ENCODE measurements at places on chromosomes 16 and 17.
A peak's percentile ranks its signal among the peaks of the same experiment; 100 is the strongest.

- no peak for DNase-seq
These were observed 28.1 kb downstream of the WSCD1 start for GRCh38 chr17:6098050-6098822.

DNA sequence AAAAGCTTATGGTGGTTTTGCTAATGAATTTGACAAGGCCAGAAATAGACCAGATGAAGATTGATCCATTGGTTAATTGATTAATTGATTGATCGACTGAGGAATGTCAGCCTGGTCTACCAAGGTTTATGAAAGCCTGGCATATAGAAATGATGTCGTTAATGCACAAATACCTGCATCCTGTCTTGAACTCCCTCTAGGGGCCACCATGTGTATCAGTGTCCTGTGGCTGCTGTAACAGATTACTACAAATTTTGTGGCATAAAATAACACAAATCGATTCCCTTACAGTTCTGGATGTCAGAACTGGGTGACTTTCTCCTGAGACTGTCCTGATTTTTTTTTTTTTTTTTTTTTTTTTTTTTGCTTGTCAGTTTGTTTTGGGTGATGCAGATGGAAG is 553.2 kb downstream of the MAF start:
- peak; percentile 4 for DNase-seq

- no peak for DNase-seq
These were observed 6.0 kb upstream of the ARL2BP start for GRCh38 chr16:57239107-57239506.

DNA sequence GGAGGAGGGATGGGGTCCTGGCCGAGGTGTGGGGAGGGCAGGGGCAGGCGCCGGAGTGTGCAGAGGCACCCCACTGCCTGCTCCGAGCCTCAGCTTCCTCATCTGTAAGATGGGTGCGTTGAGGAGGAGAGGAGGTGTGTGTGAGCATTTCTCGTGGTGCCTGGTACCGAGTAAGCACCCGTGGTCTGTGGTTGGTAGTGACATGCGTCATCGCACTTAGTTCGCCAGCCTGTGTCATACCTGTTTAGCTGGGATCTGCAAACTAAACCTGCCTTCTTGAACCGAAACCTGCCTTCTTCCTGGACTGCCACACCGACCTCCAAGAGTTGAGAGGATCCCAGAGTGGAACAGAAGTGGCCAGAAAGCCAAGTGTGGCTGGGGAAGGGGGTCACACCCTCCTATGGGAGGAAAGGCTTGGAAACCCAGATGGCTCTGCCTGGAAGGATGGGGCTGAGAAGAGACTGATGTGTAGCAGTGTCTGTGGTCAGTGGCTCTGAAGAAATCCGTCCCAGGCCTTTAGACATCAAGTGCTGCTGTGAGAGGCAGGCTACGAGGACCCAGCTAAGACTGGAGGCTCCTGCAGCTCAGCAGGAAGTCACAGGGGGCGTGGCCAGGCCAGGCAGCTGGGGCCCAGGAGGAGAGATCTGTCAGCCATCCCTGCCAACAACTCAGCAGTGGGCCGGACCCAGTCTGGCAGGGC is 162.6 kb upstream of the PLCG2 start:
- no peak for DNase-seq

- no peak for DNase-seq
These were observed 21.6 kb downstream of the FOXF1 start for GRCh38 chr16:86531641-86532525.

GRCh38 chr16:57084996-57085395 is 7.4 kb upstream of the CPNE2 start:
- no peak for DNase-seq

DNA sequence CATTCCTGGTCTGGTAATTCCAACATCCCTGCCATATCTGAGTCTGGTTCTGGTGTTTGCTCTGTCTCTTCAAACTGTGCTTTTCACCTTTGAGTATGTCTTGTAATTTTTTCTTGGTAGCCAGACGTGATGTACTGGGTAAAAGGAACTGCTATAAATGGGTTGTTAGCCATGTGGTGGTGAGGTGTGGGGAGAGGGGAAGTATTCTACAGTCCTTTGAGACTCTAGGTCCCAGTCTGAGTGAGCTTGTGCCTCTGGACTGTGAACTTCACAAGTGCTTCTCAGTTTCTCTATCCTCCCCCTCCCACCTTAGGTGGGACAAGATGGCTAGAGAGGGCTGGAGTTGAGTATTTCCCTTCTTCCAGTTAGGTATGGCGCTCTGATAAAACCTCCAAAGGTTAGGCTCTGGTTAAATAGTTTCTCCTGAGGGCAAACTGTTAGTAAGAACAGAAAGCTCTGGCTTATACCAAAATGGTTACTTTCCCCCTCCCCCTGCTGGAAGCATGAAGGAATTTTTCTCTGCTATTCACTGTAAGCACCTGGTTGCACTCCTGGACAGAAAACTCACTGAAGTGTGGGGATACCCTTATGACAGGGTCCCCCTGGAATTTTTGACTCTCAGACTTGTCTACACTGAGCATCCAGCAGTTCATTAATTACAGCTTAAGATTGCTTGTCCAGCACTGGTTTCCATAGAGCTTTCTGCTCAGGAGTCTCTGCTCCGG is 87.8 kb downstream of the MARCHF10 start:
- peak; percentile 67 for DNase-seq

DNA sequence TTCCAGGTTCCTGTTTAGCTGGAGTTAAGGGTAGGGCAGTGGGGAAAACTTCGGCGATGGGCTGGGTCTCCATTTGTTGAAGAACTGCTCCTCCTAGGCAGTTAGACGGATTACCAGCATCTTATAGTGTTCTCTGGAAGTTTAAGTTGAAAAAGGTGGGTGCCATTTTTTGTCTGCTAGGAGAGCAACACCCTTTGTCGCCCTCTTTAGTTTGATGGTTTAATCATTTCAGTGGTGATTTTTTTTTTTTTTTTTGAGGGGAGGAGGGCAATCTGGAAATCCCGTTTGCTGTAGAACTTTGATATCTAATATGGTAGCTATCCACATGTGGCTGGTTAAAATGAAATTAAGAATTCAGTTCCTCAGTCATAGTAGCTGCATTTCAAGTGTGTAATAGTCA is 4.1 kb downstream of the UBFD1 start:
- DNase-seq = no peak

- peak; percentile 9 for DNase-seq
These were observed 109.3 kb upstream of the SOX9 start for GRCh38 chr17:72011561-72011960.

GRCh38 chr16:12348733-12349704 is 372.5 kb downstream of the SNX29 start:
- DNase-seq = no peak

DNA sequence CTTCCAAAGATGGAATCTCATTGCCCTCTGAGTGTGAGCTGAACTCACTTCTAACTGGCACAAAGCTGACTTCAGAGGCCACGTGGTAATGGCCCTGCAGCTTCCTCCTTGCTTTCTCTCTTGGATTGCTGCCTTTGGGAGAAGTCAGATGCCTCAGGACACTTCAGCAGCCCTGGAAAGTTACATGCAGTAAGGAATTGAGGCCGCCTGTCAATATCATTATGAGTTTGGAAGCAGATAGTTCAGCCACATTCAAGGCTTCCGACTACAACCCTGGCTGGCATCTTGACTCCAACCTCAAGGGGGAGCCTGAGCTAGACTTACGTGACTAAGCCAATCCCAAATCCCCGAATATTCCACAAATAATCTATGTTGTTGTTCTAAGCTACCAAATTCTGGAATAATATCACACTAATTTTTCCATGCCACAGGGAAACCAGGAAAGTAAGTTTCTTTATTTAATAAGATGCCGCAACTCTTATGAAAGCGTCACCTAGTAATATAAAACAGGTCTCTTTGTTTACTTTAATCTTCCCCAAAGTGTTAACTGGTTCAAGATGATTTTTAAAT is 13.6 kb downstream of the CEP20 start:
- DNase-seq = no peak

DNA sequence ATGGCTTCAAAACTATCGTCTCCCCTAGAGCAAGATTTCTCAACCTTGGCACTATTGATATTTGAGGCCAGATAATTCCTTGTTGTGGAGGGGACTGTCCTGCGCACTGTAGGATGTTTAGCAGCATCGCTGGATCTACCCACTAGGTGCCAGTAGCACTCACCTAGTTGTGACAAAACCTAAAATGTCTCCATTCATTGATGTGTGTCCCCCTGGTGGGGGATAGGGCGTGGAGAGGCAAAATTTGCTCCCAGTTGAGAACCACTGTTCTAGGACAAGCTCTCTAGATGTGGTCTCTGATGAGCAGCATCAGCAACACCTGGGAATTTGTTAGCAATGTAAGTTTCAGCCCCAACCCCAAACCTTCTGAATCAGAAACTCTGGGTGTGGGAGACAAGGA is 259.0 kb downstream of the XYLT1 start:
- DNase-seq = peak; percentile 72

DNA sequence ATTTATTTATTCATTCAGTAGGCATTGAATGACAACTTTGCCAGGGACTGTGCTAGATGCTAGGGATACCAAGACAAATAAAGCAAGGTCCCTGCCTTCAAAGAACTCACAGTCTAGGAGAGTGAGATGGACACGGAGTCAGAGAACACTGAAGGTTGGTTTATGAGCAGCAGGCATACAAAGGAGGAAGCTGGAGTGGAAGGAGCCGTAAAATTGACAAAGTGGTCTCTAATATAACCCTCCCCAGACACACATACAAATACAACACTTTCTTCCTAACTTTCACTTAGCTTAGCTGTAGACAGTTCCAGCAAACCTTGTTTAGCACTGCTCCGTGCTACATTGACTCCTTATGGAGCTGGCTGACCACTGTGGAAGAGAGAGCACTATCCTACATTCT is 229.7 kb downstream of the IRX3 start:
- no peak for DNase-seq

DNA sequence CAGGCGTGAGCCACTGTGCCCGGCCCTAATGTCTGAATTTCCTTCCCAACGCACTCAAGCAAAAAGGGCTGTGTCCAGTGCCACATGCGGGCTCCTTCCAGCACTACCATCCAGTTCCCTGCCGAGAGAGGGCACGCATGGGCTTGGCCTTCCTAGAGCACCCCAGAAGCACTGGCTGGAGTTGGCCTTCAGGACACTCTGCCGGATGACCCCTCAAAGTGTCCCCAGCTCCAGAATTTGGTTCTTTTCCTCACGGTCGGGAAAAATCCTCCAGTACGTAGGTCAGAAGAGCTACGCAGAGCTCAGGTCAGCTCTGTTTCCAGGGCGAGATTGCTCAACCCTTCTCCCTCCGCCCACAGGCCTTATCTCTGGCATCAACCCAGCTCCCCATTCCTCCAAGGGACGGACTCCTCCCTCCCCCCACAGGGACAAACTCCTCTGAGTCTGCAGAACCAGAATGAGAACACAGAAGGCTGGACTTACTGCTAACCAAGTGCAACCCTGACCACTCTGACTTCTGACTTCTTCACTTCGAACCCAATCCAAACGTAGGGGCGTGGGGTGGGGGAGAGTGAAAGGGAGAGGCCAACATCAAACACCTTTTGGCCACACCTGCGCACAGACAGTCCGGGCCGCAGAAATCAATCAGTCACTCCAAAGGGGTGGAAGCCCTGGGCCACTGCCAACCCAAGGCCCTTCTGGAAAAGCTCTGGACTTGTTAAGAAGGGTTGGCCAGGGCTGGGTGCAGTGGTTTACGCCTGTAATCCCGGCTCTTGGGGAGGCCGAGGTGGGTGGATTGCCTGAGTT is 3.6 kb downstream of the CDC42EP4 start:
- peak; percentile 100 for DNase-seq

DNA sequence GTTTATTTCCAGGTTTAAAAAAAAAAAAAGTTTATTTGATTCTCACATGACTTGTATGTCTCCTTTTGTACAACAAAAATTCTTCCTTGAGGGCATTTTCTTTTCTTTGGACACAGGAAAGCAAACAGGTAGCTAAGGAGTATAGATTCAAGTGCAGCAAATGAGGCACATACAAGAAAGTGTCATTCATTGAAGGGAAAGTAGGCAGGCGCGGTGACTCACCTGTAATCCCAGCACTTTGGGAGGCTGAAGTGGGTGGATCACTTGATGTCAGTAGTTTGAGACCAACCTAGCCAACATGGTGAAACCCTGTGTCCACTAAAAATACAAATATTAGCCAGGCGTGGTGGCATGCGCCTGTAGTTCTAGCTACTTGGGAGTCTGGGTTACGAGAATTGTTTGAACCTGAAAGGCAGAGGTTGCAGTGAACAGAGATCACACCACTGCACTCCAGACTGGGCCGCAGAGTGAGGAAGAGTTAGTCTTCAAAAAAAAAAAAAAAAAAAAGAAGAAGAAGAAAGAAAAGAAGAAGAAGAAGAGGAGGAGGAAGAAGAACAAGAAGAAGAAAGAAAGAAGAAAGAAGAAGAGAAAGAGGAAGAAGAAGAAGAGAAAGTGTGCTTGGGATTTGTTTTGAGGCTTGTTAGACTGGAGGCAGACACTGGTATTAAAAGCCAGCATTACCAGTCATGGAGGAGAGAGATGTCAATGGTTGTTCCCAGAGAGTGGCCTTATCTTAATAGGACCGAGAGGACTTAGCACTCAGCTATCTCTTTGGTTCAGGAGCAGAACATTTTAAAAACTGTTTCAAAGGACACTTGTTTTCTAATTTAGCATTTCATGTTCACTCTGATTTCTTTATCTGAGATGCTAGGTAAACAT is 19.7 kb downstream of the GINS3 start:
- no peak for DNase-seq

- DNase-seq = no peak
These were observed 25.4 kb downstream of the IL4R start for GRCh38 chr16:27339180-27339579.

- DNase-seq = no peak
These were observed 227.6 kb downstream of the UTP18 start for GRCh38 chr17:51487947-51488346.

- DNase-seq = no peak
These were observed 44.3 kb downstream of the SOCS3 start for GRCh38 chr17:78315355-78316114.

- DNase-seq = no peak
These were observed 87.0 kb downstream of the HELZ start for GRCh38 chr17:67157732-67158639.

Data from T47D (cell line).